A549 treated with RU486 at 1 μM for 4 hours (cell line): ENCODE measurements at places on chromosomes 12 and 14. TPM values are rescaled to one million over a fixed set of nuclear protein-coding genes. Genes with fewer than 3 reads are reported as not detected.

Gene KLRD1
- total RNA-seq: not detected in 5 replicates

Gene JPH4
- total RNA-seq: 0.03 TPM in 3 of 5 replicates, not detected in the others

Gene TAMALIN
- total RNA-seq: 0.17 to 1.3 TPM (median 0.61 TPM) in 5 replicates

Gene LTB4R
- 3.7 to 6.6 TPM (median 6.4 TPM) in 5 replicates for total RNA-seq

Gene SERPINA10
- total RNA-seq: not detected in 5 replicates

Gene KERA
- total RNA-seq: not detected in 5 replicates
